Mesothelial cell of epicardium (in vitro differentiated cells): ENCODE measurements at places on chromosomes 1 and 21. TPM values are rescaled to one million over a fixed set of nuclear protein-coding genes. Genes with fewer than 3 reads are reported as not detected.
A peak's percentile ranks its signal among the peaks of the same experiment; 100 is the strongest.

DNA sequence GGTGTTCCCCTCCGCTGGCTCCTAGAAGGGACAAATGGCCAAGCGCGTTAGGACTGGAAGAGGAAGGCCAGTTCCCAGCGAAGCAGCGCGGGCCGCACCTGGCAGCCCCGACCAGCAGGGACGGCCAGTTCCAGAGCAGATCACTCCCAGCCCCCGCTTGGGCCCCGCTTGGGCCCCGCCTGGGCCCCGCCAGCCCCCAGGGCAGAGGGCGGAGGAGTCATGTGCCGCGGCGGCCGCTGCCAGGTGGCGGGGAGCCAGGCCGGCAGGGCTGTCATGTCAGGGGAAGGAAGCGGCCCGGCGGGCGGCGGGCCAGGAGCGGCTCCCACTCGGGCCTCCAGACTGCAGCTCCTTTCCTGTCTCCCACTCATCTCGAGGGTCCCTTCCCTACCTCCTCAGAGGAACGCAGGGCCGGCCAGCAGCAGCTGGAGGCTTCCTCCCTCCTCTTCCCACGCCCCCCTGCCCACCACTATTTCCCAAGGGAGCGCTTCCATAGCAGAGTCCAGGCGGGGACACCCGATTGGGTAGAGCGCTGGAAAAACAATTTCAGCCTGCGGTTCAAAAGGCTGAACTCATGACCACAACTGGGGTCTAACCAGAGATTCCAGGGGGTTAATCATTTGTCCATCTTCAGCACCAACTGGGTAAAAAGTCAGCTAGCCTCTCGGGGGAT, 16.5 kb downstream of the ZNF697 start:
- DNase-seq = peak; percentile 42

- no peak for DNase-seq
Measured at GRCh38 chr1:199522936-199523335, 504.6 kb upstream of the NR5A2 start.

DNA sequence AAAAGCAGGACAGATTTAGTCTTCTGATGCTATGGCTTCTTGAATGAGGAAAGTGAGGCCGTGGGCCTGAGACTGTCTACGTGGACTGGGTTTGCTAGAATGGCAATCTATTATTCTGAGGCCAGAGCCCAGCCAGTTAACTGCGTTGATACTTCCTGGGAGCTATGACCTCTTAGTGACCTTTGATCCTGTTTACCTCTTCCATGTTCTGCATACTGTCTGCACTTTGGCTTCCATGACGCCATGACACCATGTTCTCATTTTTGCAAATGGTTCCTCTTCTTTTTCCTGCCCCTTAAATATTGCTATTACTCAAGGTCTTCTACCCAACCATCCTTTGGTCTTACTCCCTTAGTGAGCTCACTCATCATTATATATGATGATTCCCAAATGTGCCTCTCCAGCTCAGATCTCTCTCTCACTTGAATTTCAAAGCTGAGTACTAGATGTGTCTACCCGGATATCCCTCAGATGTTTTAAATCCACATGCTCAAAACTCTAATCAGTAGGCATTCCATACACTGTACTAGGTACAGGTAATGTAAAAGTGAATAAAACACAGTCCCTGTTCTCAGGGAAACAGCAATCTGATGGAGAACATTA, 66.1 kb upstream of the ATP1A1 start:
- no peak for DNase-seq

PALMD gene
- total RNA-seq = 0.32 to 0.58 TPM (median 0.49 TPM) in 3 replicates
